ENCODE measurements at places on chromosomes 7 and 10.
A peak's percentile ranks its signal among the peaks of the same experiment; 100 is the strongest.

- no peak for DNase-seq
Observed at GRCh38 chr10:8616166-8616565, 561.7 kb downstream of the GATA3 start.

- no peak for DNase-seq
Observed at GRCh38 chr10:77332256-77332655, 305.4 kb downstream of the KCNMA1 start.

DNA sequence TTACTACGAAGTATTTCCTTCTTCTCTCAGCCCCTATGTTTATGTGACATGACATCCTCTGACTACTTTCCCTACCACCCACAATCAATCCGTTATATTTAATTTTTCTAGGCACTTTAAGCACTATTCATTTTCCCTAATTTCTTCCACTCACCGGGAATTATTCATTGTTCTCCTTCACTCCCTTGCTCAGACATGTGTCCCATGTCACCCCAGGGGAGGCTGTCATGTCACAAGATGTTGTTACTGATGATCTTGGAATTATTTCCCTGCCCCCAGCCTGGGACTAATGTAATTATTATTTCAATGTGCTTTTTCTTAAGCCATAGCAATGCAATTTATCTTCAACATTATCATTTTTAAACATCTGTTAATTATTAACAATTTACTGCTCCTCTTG lies 317.2 kb downstream of the PHF14 start:
- no peak for DNase-seq

DNA sequence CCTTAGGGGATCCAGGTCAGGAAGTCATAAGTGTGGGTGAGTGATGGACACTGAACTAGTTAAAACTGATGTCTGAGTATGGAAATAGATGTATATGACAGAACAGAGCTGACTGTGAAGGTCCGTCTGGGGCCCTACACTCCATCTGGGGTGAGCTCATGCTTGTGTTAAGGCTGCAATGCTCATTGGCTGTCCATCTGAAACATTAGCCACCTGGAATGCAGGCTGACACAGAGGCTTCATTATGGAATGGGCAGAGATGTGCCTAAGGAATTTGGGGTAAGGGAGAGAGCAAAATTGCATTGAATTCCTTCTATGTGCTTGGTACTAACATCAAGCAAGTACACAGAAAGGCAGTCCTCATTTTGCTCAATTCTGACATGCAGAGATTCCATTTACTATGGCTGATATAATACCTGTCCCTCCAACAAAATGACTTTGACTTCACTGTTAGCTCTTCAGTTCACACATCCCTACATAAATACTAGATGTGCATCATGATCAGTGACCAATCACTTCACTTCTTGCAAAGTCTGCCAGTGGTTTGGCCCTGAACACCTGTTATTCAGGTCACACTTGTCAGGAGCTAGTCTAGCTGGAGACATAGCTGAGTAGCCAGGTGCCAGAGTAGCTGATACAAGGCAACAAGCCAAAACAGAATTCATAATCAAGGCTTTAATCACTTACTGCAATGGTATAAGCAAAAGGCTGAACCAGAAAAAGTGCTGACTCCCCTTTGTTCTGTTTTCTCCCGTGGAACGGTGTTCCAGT lies 128.9 kb upstream of the VWC2 start:
- DNase-seq, result no peak

- DNase-seq, result no peak
Observed at GRCh38 chr7:41459183-41459582, 243.7 kb downstream of the INHBA start.

DNA sequence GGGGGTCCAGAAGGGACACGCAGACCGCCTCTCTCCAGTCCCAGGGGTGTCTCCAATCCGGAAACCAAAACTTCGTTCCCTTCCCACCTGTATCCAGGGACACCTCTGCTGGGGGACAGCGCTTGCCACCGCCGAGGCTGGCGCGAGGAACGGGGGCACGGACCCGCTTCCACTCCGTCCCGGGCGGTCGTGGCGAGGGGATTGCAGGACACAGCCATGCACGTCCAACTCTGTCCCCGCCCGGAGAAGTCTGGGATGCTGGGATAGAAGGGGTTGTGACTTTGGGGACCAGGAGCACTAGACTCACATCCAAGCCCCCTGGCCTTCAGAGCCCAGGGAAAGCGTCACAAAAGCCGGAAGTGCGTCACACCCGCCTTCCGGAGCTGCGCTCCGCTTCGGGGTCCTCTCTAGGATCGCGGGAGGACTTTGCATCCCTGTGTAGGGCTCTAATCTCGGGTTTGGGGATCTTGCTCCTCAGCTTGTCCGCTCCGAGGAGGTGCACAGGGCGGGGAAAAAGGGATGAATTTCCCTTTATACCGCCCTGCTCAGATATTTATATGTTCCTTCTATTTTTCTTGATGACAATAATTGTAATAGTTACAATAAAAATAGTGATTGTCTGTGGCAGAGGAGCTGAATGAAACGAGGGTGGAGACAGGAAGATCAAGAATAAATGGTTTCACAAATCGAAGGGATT lies at the start of gene FAM200A:
Gene FAM200A, minus strand, starts transcription at position 348 of the 697 bp plus-strand sequence. CDS start 3,707 bp downstream, outside the sequence.
- DNase-seq, result peak; percentile 75

DNA sequence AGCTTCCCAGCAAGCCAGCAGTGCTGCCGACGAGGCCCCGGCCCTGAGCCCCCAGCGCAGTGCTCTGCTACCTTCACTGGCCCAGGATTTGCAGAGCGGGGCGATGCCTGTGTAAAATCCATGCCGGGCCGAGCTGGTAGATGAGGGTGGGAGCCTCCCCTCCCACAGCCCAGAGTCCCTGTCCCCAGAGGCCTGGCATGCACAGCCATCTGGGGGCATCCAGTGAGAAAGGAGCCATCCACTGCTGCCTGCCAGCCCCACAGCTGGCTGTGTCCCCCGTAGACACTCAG lies 116.7 kb downstream of the RGS10 start:
- DNase-seq, result no peak

DNA sequence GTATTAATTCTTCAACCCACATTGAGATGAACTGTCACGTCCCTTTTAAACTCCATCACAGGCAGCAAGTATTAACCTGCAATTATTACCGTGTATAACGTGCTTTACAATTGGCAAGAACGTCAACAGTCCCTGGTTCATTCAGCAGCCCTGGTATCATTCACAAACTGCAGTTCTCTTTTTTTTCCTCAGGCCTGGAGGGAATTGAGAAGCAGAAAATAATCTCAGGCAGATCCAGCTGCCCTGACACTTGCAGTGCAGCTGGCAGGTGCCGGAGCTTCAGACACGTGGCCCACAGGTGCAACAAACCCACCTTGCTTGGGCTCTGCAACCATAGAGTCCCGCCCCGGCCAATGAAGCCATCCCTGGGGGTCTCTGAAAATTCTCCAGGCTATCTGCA lies 137.3 kb downstream of the PLXNA4 start:
- DNase-seq, result no peak
